ENCODE measurements at places on chromosomes 7 and 10. TPM values are rescaled to one million over a fixed set of nuclear protein-coding genes. Genes with fewer than 3 reads are reported as not detected.

TASOR2 gene
- total RNA-seq, result 68.4 TPM

DNA sequence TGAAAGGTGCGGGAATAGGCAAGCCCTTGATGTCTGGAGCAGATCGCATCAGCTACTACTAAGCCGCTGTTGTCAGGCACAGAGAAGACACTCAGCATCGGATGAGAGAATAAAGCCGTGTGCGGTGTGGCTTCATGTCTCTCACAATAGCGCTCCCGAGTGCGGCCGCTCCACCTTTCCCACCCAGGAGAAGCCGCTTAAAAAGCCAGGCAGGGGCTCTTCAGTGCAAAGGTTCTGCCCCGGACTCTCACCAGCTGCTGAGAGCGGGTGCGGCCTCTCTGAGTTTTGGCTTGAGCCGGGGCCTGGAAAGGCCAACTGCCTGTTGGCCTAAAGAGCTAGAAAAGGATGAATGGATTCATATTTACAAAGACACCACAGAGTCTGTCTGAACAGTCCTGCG, 600.6 kb downstream of the DNAJB6 start:
- DNase-seq, result no peak

- DNase-seq, result peak; percentile 88
These were observed 24.9 kb downstream of the NRBF2 start for GRCh38 chr10:63157845-63158624.

CALML3 gene
- total RNA-seq, result not detected

- DNase-seq, result peak; percentile 89
These were observed 26.4 kb downstream of the BBS9 start for GRCh38 chr7:33155811-33156210.

- no peak for DNase-seq
These were observed 161.6 kb upstream of the PPP2R2D start for GRCh38 chr10:131739206-131739605.

DNA sequence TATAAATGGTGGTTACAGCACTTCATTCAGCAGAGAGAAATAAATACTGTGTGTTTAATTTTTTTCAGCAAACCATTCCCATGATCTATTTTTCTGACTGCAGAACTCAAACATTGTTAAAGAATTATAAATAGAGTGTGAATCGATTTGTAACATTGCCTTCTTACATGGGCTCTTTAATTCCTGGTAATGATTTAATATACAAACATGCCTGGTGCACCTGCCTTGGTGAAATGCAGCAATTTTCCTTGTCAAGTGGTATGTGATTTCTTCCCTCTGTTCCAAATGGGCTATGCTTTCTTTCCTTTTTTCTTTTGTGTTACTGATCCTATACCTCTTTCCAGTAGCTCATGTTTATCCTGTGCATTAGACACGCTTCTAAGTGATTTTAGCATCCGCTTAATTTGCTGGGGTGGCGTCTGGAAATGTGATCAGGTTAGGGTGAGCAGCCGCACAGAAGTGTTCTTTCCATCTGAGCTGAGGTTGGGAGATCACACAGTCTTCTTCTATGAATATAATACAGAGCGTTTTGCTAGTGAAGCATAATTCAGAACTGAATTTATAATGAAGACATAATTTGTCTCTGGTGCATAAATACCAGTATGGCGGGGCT, 94.3 kb upstream of the ITGB1 start:
- no peak for DNase-seq

Measured in renal cortical epithelial cell (primary cell).